ENCODE measurements at places on chromosomes 1 and 21.

DNA sequence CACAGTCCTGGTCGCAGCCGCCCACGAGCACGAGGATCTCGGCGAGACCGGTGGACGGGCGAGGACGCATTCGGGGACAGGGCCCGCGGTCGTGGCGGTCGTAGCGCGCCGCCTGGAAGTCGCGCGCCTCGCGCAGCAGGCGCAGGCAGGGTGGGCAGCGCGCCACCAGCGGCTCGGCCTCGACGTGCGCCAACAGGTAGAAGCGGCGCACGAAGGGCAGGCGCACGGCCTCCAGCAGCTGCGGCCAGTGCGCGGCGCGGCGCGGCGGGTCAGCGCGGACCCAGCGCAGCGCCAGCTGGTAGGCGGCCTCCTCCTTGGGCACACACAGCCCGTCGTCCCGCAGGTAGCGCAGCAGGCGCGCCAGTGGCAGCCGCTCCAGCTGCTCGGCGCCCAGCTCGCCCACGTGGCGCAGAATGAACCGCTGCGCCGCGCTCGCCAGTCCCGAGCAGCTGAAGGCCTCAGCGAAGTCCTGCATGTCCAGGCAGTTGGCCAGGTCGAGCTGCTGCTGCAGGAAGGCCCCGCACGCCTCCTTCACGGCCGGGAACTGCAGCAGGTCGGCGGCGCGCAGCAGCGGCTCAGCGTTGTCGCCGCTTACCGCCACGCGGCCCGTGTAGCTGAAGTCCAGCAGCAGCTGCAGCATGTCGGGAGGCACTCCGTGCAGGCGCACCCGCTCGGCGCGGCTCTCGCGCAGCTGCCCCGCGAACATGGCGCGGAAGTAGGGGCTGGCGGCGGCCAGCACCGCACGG, 573 bp downstream of the KLHL21 start:
- DNase-seq, result no peak

GRCh38 chr1:245317217-245317616, 162.4 kb downstream of the KIF26B start:
- no peak for DNase-seq

- peak; percentile 11 for DNase-seq
Measured at GRCh38 chr1:41891199-41891896, 27.4 kb downstream of the HIVEP3 start.

- DNase-seq, result no peak
Measured at GRCh38 chr1:199089393-199090122, 450.7 kb downstream of the PTPRC start.

GRCh38 chr1:186848509-186849130, 19.9 kb downstream of the PLA2G4A start:
- no peak for DNase-seq

- no peak for DNase-seq
Measured at GRCh38 chr1:182600036-182600713, 4.0 kb downstream of the RGS16 start.

DNA sequence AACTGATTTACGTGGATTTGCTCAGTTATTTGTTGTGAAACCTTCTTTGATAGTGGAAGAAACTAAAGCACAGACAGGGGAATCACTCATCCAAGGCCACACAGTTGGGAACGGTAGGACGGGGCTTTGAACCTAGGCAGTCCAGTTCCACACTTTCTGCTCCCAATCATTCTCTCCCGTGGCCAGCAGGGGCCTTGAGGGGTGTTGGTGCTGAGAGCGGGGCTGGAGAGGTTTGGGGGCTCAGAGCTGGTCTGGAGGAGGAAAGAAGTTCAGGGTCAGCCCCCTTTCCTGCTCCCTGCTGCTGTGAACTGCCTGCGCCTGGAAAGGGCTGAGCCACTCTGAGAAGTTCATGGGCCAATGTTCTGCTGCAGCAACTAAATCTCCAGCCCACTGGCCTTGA, 31.4 kb upstream of the ACTL8 start:
- no peak for DNase-seq

DNA sequence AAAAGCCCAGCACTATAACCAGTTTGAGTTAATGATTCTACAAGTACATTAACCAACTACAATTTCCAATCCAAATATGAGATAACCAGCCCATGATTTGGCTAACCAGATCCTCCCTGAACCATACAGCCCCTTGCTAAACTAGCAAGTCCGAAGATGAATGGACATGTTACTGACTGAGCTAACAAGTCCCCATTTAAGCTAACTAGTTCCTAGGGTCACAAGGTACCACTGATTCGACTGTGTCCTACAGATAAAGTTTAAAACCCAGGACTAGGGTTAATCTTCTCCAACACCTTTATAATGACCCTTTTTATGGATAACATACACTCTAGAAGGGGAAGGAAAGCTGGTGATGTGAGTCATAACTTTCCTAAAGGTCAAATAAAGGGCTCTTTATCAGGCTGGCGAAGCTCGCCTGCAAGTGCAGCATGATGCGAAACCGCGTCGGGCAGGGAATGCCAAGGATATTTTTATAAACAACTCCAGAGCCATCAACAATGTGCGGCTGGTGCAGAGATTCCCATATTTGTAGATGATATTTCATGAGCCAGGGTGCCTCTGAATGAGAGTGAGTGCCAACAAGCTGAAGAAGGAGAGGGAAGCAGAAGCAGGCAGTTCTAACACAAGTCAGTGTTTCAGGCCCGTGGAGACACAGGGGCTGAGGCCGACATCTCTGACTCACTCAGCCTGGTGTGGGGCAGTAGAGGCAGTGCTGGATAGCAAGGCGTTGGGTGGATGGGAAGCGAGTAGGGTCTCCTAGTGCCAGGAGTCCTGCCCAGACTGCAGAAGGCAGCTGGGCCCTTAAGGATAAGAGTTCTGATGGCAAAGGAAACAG, 75.6 kb upstream of the ROR1 start:
- DNase-seq, result no peak

- no peak for DNase-seq
Measured at GRCh38 chr1:218273762-218274479, 11.2 kb upstream of the RRP15 start.

DNA sequence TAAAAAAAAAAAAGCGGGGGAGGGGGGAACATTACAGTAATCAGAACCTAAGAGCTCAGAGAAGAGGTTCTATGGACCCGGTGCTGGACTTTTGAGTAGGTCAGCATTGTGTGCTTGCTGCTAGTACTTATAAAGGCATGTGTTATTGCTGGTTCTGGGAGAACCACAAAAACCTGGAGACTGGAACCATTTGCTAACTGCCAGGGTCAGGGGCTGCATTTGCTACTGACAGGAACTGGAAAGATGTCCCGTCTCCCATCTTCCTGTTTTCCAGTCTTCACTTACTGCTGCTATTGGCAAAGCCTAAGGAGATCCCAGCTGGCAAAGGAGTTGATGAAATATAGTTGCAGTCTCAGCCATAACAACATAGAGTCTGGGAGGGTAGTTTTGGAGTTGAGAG, 4.3 kb downstream of the RNF2 start:
- DNase-seq, result no peak

- DNase-seq, result no peak
Measured at GRCh38 chr1:159067699-159068621, 8.6 kb downstream of the AIM2 start.

DNA sequence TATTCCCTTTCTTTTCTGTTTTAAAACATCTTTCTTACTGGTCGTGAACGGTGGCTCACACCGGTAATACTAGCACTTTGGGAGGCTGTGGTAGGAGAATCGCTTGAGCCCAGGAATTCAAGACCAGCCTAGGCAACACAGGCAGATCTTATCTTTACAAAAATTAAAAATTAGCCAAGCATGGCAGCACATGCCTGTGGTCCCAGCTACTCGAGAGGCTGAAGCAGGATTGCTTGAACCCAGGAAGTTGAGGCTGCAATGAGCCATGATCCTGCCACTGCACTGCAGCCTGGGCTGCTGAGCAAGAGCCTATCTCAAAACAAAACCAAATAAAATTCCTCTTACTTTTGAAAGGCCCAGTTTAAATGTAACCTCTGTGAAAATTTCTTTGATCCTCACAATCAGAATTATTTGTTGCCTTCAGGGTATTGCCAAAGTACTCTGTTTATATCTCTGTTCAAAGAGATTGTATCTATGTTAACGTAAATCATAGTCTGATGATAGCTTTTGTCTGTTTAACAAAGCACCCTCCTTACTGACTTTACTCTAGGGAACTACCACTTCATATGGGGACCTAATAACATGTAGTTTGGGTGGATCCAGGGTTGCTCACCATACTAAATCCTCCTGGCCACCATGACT, 71.6 kb downstream of the RERE start:
- no peak for DNase-seq

GRCh38 chr21:46604975-46605766, at the start of gene S100B:
Gene S100B, minus strand, starts transcription at chr21:46605082. Its CDS starts 2,667 bp downstream, at chr21:46602415.
- DNase-seq, result no peak

DNA sequence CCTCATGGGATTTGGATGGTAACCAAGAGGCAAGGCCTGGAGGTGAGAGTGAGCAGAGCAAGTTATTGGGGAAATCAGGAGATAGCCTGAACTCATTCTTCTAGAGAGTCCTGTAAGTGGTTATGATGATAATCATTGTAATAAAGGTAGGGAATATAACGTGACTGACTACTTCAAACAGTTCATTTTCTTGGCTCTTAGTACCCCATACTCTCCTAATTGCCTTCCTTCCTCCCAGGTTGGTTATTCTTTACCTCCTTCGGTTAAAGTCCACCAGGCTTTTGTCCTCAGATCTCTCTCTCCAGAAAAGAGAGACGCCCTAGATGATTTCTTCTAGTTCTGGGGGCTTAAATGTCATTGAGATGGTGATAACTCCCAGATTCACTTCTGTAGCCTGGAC, 35.3 kb downstream of the KIF1B start:
- no peak for DNase-seq

Data from activated CD8-positive, alpha-beta memory T cell treated with anti-CD3 and anti-CD28 coated beads for 1 hour (primary cell).